ENCODE measurements at places on chromosomes 3 and 15.

- no peak for DNase-seq
Measured at GRCh38 chr3:181943285-181943684, 231.6 kb downstream of the SOX2 start.

DNA sequence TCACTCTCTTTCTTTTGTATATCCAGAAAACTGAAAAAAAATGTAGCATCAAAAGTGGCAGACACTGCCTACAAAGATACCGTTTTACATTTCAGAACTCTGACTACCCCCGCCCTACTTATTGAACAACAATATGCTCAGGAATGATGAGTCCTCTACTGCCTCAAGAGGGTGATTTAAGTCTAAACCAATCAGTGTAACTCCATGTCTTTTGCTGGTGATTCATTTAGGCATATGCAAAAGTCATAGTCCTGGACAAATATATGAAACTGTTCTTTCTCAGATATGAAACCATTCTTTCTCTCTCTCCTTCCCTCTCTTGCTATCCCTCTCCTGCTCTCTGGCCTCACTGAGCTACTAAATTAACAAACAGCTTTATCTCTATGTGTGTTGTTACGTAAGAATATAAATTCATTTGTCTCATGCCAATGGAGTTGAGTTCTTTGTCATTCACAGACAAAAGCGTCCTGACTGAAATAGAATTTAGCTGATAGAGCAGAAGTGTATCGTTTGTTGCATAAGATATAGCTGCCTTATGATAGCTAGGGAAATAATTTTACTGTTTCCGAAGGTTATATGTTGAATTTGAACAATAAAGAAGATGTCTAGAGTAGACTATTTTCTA is 133.7 kb upstream of the OSTN start:
- no peak for DNase-seq

- DNase-seq: no peak
Measured at GRCh38 chr3:182420741-182421140, 372.6 kb upstream of the ATP11B start.

GRCh38 chr15:27817258-27817657 is 281.9 kb downstream of the OCA2 start:
- DNase-seq: no peak

DNA sequence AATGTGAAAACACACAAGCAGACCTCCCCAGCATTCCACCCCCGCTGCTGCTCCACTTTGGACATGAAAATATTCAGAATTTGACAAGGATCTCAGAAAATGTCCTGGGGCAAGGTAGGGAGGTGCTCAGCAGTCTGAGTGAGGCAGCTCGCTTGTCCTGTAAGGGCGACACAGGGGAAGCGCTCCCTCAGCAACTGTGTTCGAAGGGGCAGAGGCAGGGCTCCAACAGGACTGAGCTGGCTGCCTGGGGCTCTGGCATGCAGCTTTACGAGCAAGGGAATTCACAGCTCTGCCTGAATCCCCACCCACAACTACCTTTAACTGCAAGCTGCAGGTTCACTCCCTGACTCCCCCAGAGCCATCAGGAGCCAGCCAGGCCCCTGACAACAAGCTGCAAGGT is 287.0 kb upstream of the LYSMD4 start:
- DNase-seq: no peak

- no peak for DNase-seq
Measured at GRCh38 chr3:180320631-180321030, 281.3 kb upstream of the TTC14 start.

- DNase-seq: no peak
Measured at GRCh38 chr3:18344306-18345014, 80.7 kb downstream of the SATB1 start.

GRCh38 chr15:80059786-80060355 is 395 bp downstream of the ZFAND6 start:
- DNase-seq: peak; percentile 5

DNA sequence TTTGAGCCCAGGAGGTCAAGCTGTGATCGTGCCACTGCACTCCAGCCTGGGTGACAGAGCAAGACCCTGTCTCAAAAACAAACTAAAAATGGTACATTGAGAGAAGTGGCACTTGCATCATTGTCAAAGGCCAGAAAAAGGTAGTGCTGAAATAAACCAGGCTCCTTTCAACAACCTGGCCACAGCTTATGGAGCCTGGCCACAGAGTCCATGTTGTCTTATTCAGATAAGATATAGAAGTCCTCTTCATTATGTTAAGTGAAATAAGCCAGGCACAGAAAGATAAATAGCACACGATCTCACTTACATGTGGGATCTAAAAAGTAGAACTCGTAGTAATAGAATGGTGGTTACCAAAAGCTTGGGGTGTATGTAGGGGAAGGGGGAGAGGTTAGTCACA is 34.8 kb downstream of the EMC4 start:
- DNase-seq: no peak

DNA sequence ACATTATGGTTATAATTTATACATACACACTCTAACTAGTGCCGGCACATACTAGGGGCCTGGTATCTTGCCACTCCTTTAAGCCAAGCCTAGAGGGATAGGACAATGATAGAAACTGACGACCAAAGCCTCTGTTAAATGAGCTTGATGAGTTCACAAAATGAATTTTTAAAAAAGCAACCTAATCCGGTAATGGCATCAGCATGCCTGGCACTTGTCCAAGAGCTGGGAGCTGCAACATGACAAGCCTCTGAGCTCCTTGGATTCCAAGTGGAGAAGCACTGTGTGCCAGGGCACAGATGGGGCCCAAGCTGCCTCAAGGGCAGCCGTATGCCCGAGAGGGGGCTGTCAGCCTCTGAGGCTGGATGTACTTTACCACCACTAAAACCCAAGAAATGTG is 9.7 kb downstream of the ETV5 start:
- peak; percentile 43 for DNase-seq

DNA sequence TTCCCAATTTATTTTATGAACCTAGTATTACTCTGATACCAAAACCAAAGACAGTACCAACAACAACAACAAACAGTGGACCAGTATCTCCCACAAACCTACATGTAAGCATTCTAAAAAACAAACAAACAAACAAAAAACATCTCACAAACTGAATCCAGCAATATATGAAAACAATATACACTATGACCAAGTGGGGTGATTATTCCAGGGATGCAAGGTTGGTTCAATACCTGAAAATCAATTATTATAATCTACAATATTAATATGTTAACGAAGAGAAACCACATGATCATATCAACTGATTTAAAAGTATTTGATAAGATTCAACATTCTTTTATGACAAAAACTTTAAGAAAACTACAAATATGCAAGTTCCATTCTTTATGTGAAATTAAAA is 391.3 kb downstream of the MAGI1 start:
- no peak for DNase-seq

DNA sequence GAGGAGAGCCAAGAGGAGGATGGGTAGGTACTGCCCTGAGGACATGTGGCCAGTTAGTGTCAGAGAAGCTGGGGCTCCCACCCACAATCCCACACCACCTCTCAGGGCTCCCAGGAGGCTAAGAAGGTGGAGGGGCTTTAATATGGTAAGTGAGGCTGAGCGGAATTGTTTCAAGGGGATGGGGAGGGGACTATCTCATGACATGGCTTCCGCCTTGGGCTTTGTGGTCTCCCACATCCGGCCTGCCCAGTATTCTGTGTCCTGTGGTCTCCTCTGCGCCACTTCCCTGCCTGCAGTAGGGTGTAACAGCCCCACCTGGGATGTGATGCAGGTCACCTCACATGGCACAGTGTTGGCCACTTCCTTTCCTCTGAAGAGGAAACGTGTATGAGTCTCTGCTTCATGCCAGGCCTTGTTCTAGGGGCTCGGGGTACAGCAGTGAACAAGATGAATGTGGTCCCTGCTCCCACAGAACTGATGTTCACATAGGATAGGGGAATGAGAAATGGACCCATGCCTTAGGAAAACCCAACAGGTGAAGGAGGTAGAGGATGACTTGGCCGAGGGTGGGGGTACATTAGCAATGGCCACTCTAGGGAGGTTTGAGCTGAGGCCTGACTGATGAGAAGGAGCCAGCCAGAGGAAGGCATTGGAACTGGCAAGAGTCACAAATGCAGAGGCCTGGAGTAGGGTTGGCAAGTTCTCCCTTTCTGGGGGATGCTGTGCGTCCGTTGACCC is 3.2 kb downstream of the NEIL1 start:
- no peak for DNase-seq

DNA sequence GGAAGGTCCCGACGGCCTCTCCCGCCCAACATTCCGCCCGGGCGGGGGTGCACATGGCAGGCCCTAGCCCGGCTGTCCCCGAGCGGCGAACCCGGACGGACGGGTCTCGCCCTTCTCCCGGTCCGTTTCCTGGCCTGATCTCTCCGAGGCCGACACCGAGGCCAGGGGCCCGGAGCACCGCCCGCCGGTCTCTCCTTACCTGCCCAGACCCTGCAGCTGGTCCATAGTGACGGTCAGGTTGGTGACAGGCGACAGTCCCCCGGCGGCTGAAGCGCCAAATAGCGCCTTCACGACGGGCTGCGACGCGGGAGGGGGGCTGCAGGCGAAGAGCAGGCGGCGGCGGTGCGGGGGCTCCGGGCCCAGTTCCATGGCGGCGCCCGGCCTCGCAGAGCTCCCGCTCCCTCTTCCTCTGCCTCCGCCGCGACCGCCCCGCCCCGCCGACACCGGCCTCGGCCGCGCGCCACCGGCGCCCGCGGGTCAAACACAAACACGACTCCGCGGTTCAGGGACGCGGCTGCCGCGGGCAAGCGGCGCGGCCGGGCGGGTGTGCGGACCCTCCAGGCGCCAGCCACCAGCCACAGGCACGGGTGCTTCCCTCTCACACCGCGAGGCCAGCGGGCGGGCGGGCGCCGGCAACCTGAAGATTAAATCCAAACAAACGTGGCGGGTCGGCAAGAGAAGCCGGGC is 495 bp downstream of the CDC25A start:
- DNase-seq: no peak

DNA sequence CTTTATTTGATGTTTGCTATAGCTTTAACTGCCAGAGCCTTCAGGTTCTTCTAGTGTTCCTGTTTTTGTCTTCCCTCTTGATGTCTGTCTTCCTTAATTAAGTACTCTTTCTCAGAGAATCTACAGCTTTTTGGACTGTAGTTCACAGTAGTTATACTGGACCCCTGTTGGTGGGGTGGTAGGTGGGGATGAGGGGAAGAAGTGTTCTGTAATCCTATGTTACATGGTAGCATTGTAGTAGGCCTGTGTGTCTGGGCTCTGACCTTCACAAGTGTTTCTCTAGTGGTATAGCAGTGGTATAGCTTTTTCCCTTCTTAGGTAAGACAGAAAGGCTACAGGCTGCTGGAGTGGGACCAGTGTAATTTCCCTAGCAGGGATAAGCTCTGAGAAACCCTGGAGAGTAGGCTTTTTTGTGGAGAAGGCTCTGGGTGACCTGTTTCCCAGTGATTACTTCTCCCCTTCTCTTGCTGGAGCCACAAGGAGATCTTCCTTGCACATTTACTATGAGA is 59.6 kb downstream of the CHRNA7 start:
- no peak for DNase-seq

DNA sequence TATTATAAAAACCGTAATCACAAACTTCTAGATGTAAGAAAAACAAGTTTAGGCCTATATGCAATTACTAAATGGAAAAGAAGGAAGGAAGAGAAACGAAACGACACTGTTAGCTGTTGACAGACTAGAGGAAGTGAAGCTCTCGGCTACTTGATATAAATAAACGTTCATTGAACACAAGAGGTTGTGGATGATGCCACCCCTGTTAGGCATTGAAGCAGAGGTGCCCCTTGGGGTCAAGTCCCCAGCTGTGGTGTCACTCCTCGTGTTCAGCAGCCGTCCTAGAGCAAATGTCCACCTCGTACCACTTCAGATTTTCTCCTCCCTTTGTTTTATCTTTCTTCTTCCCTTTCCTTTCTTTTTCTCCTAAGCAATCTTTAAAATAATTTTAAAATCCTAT is 146.5 kb upstream of the UBE2E1 start:
- DNase-seq: no peak

- no peak for DNase-seq
Measured at GRCh38 chr3:77718311-77718710, 678.4 kb downstream of the ROBO2 start.

- no peak for DNase-seq
Measured at GRCh38 chr3:188296761-188297612, 143.0 kb downstream of the LPP start.

- DNase-seq: no peak
Measured at GRCh38 chr15:47351501-47351900, 365.8 kb upstream of the SEMA6D start.

- DNase-seq: no peak
Measured at GRCh38 chr3:183572935-183573334, 17.4 kb upstream of the KLHL6 start.

GRCh38 chr3:191301017-191301416 is 28.2 kb upstream of the CCDC50 start:
- DNase-seq: no peak

DNA sequence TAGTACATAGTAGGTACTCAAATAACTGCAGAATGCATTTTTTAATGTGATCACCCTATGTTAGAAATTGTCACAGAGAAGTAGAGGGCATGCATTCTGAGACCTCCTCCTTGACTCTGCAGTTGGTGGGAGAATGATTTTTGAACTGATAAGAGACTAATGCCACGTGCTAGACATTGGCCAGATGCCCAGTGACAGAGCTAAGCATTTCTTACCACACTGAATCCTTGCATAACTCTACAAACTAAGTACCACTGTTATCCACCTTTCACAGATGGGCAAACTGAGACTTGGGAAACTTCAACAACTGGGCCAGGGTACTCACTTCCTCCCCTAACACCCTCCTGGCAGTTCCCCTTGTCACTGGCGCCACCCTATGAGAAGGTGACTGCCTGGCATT is 33.5 kb upstream of the SPATA12 start:
- DNase-seq: no peak

- peak; percentile 70 for DNase-seq
Measured at GRCh38 chr3:38031022-38031994, 1.9 kb upstream of the PLCD1 start.

DNA sequence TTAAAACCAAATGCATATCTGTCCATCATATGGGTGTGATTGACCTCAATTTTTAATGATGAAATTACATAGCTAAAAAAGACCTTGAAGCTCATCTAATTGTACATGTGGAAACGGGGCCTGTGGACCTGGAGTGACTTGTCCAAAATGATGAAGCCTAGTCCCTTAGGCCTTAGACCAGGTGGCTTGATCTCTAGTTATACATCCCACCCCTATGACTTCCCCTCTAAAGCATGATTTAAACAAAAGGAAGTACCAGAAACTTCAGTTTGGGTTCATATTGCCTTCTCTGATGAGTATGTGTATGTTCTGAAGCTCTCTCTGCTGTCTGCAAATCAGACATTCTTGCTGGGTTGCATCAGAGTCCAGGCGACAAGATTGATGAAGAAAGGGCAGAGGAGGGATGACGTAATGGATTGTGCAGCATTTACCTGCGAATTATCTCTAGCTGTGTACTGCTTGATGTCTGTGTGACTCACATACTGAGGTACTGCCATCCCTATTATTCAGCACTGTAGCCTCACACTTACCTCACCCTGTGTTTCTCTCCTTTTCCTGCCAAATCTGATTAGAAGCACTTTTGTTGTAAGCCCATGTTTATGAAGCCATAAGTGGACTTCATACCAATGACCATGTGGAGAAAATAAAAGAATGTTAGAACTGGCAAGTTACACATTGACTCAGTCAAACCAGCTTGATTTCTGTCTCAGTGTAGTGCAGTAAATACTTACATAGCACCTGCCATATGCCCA is 111.5 kb downstream of the FILIP1L start:
- no peak for DNase-seq

Data from thoracic aorta (tissue), 2 donors.